ENCODE measurements at places on chromosomes 5 and 9.

DNA sequence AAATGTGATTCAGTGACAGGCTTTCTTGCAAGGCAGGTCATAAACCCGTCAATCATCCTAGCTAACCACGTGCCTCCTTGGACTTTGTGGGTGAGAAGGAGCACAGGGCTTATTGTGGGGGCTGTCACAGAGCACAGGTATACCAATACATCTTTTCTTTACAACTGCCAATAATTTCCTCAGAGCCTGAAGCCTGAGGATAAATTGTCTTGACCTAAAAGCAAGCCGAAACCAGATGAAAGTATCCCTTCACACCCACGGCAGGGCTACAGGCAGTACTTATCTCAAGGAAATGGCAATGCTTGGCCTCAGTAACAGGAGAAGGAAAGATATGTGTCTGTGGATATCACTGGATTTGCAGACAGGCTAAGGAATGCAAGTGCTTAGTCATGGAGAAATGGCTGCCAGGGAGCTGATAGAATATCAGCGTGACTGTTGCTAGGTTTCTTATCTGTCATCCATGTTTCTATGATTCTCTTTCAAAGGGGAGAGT lies 90.3 kb upstream of the ZNF366 start:
- DNase-seq, result no peak

DNA sequence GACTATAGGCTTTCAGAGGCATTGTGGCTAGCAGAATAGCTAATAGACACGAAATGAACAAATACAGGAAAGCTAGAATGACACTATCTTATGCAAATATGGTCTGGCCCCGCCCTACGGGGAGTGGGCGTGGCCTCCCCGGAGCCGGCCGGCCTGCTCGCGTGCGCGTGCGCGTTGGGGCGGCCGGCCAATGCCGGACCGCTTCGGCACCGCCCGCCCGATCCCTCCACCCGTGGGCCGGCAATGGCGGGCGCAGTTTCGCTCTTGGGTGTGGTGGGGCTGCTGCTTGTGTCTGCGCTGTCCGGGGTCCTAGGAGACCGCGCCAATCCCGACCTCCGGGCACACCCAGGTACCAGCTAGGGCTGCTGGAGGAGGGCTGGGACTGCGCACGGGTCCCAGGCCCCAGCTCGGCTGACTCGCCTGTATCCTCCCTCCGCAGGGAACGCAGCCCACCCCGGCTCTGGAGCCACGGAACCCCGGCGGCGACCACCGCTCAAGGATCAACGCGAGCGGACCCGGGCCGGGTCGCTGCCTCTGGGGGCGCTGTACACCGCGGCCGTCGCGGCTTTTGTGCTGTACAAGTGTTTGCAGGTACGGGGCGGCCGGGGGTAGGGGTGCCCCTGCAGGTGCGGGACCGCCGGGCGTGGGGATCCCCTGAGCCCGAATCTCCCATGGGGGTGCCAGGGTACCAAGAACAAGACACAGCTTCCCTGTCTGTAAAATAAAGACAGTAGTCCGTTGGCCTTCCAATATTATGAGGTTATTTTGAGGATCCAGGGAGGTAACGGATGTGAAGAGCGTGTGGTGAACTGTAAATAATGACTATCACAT lies at the start of gene CCDC107:
Gene CCDC107 (plus strand): TSS at position 156 of the 831 bp plus-strand sequence. CDS start 88 bp downstream, at position 244.
- DNase-seq, result peak; percentile 58

- no peak for DNase-seq
These were observed 15.2 kb downstream of the EHMT1 start for GRCh38 chr9:137634016-137634415.

DNA sequence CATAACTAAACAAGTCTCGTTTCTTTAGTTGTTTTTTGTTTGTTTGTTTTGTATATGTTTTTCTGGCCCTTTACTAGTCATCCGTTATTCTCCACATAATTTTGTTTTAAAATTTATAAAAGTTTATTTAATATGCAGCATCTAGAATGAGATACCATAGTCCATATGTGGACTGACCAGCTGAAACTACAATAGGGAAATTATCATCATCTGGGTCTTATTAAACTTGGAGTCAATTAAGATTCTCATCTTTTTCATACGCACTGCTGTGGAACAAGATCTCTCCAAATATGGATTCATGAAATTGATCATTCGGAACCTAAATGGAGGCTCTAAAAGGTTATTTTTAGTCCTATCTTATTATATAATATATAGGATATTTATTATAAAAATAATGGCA lies 99.3 kb downstream of the FGF1 start:
- no peak for DNase-seq

- no peak for DNase-seq
These were observed 435.9 kb downstream of the TMEM232 start for GRCh38 chr5:110290542-110290941.

DNA sequence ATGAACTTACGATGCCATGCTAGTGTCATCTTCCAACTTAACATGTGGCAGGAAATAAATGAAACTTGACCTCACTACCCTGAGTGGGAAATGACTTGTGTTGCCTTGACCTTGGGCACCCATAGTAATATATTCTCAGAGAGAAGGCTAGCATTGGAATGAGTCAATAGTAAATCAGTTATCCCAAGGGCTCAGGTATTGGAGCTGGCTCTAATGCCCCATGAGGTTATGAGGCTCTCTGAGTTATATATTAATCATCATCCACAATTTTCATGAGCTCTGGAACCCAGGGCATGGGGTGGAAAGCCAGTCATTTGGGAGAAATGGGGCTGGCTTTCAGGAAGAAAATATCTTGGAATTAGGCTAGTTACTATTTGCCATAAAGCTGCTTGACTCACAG lies 42.4 kb upstream of the SMIM32 start:
- no peak for DNase-seq

- no peak for DNase-seq
These were observed 158.1 kb downstream of the ATP10B start for GRCh38 chr5:160693831-160694465.

DNA sequence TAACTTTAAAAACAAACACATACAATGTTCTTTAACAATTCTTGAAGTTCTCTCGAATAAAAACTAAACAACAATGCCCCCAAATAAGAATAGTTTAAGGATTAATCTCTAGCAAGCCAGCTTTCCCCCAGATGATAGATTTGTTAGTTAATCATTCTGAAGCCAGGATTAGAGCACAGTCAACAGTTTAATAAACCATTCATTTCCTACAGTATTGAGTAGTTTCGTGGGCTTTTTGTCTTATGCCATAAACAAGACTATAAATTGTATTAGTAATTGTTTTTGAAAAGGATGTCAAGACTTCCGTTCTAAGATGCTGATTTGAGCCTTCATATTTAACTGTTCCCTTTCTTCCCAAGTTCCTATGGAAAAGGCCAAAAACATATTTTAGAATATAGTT lies 136.6 kb downstream of the PIK3R1 start:
- DNase-seq, result no peak

- DNase-seq, result no peak
These were observed 222.9 kb upstream of the EFNA5 start for GRCh38 chr5:107893642-107894041.

DNA sequence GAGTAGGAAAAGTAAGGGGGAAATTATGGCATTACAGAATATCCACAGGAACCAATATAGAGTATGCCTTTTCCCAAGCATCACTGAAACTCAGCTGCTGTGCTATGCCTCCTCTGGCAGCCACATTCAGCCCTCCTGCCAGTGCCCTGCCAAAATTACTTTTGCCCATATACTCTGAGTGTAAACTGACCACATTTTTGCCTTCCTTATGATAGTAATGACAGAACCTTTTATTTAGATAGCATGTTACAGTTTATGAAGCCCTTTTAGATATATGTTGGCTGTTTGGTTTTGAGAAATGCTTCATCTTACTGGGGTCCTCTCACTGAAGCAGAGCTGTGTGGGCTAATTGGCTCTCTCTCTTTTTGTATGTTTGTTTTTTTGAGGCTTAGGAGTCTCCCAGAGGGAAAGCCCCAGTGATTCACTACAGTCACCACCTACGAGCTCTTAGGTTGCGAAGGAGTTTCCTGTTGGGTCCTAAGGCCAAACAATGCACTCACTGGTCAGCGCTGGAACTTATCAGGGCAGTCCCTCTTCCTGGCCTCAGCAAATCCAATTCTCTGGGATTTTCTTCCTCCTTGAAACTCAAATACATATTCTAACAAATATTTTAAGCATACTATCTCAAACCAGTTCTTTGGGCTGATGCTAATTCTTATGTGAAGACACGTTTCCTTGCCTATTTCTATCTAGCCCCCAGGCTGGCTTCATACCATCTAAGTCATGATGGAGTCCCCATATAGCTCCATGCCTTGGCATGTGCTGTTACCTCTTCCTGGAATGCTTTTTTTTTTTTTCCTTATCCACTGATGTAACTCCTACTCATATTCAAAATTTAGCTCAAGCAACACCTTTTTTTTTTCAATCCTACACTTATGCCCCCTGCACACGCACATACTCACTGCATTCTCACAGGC lies 3.7 kb downstream of the PHF24 start:
- DNase-seq, result no peak

DNA sequence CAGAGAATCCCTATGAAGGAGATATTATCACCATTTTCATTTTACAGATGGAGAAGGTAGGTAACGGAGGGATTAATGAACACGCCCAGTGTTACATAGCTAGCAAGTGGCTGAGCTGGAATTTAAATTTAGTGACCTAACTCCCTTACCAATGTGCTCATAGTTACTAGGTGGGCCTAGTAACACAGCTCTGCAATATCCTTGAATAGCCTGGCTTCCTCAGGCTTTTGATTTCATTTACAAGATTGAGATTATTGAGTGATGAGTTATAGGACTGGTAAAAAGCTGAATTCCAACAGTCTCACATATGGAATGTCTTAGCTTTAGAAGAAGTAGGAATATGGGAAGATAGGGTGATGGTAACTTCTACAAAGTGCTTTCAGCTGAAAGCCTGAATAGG lies 336.3 kb upstream of the KIF2A start:
- no peak for DNase-seq

DNA sequence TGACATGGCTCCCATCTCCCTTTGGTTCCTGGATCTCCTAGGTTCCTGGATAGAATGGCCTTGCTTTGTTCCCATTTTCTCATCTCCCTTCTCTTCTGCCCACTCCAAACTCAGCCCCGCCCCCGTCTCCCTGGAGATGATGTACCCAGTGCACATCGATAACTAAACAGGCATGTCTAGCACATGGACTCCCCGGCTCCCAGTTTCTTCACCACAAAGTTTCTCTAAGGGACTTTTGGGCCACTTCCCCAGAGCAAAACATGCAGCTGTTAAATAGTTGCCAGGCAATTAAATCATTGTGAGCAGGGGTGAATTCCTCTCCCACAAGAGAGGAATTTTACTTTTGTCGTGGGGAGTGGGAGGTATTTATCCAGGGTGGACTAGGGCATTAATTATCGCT lies 259.0 kb downstream of the GADD45G start:
- no peak for DNase-seq

GRCh38 chr9:89477811-89478630 lies 19.9 kb downstream of the SEMA4D start:
- no peak for DNase-seq

DNA sequence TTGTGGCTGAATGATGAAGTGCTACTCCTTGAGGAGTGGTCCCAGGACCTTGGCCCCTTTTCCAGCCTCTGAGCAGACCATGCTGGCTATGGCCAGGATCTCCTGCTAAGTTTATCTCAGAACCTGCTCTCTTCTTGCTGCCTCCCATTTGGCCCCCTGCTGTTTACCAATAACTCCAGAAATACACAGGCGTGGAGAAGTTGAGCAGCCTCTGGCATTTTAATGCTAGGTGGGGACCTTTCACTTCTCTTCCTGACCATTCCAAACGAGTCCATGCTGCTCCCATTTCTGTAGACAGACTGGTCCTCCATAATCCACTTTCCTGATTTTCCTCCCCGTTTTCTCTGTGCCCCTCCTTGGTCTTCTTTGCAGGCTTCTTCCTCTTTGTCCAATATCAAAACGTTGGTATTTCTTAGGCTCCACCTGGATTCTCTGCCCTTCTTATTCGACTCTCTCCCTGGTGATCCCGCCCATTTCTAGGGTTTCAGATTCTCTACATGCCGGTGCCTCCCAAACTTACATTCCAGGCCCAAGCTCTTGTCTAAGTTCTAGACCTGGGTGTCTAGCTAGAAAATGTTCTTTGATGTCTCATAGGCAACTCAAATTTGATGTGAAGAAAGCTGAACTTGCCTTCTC lies 33.4 kb upstream of the TNFAIP8 start:
- no peak for DNase-seq

GRCh38 chr9:89779405-89780203 lies 174.8 kb downstream of the GADD45G start:
- DNase-seq, result no peak

DNA sequence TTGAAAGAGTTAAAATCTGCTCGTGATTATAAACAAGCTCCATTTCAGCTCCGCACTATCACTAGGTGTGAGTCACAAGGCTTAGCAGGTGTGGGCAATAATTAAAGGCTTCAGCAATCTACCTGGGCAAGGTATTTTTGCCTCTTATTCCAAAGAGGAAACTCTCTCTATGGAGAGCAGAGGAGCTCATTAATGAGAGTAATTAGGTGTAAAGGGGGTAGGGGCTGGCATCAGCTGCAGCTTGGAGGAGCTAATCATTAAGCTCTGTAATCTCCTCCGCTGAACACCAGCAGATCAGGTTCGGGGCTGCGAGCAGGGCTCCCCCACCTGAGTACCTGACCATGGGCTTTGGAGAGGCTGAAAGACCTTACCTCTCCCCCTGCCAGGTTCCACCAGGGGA lies 129.2 kb downstream of the CRB2 start:
- DNase-seq, result no peak

GRCh38 chr9:227860-228259 lies 13.2 kb downstream of the DOCK8 start:
- no peak for DNase-seq

DNA sequence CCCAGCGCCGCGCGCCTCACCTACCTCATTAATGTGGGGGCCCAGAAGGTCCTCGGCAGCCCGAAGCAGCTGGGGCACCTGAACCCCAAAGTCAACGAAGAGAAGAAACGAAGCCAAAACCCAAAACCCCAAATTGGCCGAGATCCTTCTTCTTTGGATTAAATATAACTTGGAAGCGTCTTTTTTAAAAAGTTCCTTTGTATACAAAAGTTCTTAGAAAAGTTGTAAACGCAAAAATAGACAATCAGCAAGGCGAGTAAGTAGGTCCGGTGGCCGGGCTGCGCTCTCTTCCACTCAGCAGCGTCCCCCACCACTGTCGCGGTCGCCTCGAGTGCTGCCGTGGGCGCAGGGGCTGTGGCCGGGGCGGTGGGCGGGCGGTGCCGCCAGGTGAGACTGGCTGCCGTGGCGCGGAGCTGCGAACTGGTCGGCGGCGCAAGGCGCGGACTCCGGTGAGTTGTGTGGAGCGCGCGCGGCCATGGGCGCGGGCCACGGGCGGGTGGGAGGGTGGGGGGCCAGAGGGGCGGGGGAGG lies 360 bp downstream of the KLF4 start:
- DNase-seq, result no peak
